ENCODE measurements at places on chromosomes 11 and 22.

DNA sequence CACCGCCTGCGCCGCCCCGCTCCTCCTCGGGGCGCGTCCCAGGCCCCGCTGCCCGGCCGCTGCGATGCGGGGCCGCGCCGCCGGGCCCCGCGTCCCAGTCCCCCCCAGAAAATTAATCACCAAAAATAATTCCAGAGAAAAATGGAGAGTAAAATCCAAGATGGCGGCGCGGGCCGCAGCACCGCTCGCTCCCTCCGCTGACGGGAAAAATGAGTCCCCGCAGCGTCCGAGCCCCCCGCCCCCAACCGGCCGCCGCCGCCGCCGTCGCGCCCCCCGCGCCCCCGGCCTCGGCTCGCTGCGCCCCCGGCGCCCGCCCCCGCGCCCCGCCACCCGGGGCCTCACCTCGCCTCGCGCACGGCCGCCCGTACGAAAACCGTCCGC lies at the start of gene KMT5B:
TSS of gene KMT5B (minus strand) at position 162 of the 381 bp plus-strand sequence. CDS start 23,220 bp downstream, outside the sequence.
- DNase-seq = no peak

GRCh38 chr11:112412383-112412782 lies 151.7 kb upstream of the PLET1 start:
- DNase-seq = no peak

- no peak for DNase-seq
These were observed 48.3 kb downstream of the MYH9 start for GRCh38 chr22:36339171-36340065.

DNA sequence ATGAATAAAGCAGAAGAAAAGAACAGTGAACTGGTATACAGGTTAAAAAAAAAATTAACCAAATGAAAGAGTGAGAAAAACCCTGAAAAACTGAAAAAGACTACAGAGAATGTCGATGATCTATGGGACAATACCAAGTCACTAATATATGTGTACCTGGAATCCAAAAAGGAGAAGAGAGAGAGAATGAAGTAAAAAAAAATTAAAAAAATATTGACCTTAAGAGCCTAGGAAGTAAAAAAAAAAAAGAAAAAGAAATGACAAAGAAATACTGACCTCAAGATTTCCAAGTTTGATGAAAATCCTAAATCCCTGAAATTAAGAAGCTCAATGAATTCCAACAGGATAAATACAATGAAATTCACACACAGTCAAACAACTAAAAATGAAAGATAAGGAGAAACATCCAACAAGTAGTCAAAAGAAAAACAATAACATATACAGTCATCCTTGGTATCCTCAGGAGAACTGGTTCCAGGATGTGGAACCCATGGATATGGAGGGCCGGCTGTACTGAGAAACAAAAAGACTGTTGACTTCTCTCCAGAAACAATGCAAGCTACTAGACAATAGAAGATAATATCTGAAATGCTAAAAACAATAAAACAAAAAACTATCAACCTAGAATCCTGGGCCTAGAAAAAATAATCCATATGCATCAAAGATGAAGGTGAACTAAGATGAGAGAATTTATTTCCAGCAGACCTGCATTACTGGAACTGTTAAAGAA lies 33.5 kb upstream of the SERPIND1 start:
- no peak for DNase-seq

DNA sequence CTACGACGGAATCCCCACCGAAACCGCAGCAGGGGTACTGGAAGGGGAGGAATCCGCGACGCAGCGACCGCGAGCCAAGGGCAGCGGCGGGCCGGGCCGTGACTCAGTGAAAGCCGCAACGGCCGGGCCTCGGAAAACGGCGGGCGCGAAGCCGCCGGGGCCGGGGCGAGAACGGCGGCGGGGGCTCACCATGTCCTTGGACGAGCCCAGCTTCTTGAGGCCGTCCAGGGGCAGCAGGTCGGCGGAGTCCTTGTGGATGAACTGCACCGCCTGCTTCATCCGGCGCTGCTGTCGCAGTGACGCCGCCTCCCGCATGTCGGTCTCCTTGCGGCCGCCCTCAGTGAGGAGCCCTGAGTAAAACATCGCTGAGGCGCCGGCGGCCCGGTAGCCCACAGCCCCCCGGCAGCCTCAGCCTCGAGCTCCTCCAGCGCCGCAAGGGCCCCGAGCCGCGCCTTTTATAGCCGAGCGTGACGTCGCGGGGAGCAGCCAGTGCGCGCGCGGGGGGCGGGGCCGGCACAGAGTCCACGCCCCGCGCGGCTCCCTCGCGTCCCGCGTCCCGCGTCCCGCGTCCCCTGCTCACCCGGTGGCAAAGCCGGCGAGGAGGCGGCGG lies at the start of gene NRIP3:
TSS of gene NRIP3 (minus strand) at position 429 of the 610 bp plus-strand sequence. CDS start at position 363, 66 bp downstream.
- peak; percentile 84 for DNase-seq

DNA sequence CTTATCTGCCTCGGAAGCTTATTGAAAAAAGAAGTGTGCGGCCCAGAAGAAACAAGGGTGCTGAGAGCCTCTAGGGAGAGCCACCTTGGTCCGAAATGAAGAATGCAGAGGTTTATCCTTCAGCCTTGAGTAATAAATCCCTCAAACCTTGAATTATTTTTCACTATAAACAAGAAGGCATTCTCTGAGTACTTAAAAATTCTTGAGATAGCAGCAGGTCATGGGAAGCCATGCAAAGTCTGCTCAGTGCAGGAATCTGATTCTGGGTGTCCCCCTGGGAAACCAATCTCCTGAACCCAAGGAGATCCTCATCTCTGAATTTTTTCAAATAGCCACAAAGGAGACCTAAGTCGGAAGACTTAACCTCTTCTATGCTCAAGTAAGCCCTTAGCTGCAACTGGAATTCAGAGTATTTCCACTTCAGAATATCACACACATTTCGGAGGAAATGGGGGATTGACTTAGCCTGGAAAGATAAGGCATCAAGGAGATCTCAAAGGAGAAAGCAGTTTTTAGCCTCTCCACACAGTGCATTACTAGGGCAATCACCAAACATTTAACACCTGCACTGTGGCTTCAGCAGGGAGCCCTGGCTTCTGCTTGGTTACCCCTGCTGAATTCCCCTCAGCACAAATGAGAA lies 365.0 kb downstream of the ETS1 start:
- no peak for DNase-seq

- peak; percentile 35 for DNase-seq
These were observed 41.0 kb downstream of the AHNAK start for GRCh38 chr11:62505440-62506091.

- DNase-seq = no peak
These were observed 4.7 kb downstream of the OR5AP2 start for GRCh38 chr11:56637500-56637899.

GRCh38 chr22:25111579-25112517 lies 87.8 kb upstream of the CRYBB3 start:
- peak; percentile 52 for DNase-seq

GRCh38 chr11:17612221-17613188 lies 65.4 kb downstream of the OTOG start:
- no peak for DNase-seq

DNA sequence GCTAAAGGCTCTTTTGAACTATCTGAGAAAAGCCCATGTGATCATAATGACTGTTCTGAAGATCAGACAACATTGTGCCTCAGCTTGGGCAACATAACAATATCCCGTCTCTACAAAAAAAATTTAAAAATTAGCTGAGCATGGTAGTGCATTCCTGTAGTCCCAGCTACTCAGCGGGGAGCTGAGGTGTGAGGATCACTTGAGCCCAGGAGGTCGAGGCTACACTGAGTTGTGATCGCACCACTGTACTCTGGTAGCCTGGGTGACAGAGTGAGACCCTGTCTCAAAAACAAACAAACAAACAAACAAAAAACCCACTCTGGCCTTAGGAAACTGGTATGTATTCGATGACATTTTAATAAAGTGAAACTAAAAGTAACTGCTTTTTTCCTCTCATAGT lies 1526.8 kb upstream of the TENM4 start:
- DNase-seq = no peak

DNA sequence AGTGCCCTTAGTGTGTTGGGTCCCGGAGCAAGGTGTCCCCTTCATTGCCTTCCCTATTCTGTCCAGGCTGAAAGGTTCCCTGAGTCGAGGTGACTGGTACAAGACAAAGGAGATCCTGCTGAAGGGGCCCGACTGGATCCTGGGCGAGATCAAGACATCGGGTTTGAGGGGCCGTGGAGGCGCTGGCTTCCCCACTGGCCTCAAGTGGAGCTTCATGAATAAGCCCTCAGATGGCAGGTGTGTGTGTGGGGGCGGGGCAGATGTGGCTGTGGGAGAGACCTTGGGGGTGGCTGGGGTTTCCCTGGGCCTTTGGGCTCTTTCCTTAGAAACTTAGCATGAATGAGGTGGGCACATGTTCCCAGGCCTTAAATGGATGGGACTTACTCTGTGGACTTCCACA lies 1.8 kb downstream of the NDUFV1 start:
- DNase-seq = no peak

- DNase-seq = no peak
These were observed 593.4 kb downstream of the BUD13 start for GRCh38 chr11:116179401-116179800.

DNA sequence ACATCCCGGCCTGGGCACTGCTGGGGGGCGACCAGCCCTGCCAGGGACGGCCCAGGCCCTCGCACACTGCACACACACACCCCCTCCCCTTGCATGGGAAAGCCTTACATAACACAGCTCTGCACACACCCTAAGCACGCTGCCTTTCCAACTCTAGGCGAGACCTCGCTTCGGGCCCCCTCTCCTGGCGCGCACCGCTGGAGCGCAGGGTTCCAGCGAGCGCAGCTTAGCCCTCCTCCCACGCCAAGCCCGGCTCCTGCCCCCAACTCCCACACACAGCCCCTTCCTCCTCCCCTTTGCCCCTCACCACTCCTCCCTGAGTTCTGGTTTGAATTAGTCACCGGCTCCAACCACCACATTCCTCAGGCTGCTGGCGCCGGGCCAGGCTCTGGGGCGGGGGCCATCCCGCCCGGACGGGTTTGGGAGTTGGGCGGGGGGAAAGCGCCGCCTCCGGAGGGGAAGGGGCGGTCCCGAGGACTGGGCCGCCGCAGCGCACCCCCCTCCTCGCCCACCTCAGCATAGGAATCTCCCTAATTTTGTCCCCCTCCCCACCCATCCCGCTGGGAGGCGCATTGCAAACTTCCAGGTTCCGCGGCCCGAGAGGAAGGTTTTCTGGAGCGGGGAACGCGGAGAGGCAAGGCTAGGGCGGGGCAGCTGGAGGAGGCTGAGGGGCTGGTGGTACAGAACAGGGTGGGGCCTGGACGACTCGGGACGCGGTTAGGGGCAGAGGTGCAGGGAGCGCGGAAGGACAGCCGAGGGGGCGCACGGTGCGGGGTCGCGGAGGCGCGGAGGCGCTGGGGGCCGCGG lies 966 bp downstream of the AHNAK start:
- peak; percentile 90 for DNase-seq

- DNase-seq = no peak
These were observed 118.5 kb upstream of the ARHGAP20 start for GRCh38 chr11:110830747-110831146.
